ENCODE measurements at places on chromosomes 4 and X.

GRCh38 chr4:150012851-150013360 is 65.3 kb upstream of the DCLK2 start:
- no peak for DNase-seq

- no peak for DNase-seq
Observed at GRCh38 chr4:153787061-153787560, 1.8 kb downstream of the SFRP2 start.

DNA sequence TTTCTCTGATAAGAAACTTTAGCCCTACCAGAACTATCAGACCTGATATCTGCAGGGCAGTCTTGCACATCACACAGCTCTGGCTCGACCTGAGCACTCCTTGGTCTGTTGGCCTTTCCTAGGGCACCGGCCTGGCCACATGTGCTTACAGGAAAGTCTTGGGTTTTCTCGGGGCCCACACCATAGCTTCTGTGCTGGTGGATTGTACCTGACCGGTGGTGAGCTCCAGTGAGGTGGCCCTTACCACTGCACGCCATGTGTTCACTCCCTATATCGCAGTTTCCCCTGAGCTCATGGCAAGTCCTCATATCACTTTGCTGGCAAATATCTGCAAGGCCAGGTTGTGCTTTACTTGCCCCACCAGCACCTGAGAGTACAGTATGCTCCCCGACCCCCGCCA is 2637.4 kb downstream of the ARAP2 start:
- DNase-seq: no peak

- DNase-seq: no peak
Observed at GRCh38 chr4:17956245-17956644, 65.3 kb downstream of the LCORL start.

DNA sequence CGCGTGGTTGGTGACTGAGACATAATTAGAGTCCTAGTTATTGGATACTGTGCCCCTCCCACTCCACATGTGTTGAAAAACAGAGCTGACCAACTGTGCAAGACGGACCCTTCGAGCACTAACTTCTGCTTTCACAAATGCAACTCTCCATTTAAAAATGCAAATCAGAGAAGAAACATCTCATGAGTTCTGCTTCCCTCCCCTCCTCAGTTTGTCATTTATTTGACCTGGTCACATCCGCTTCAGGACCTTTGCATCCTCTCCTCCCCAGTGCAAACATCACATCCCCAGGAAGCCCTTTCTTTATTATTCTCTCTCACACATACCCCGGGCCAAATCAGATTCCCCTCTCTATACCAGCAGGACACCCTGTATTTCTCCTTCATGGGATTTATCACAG is 38.1 kb upstream of the NOCT start:
- no peak for DNase-seq

GRCh38 chr4:110808351-110808878 is 185.5 kb upstream of the PITX2 start:
- no peak for DNase-seq

DNA sequence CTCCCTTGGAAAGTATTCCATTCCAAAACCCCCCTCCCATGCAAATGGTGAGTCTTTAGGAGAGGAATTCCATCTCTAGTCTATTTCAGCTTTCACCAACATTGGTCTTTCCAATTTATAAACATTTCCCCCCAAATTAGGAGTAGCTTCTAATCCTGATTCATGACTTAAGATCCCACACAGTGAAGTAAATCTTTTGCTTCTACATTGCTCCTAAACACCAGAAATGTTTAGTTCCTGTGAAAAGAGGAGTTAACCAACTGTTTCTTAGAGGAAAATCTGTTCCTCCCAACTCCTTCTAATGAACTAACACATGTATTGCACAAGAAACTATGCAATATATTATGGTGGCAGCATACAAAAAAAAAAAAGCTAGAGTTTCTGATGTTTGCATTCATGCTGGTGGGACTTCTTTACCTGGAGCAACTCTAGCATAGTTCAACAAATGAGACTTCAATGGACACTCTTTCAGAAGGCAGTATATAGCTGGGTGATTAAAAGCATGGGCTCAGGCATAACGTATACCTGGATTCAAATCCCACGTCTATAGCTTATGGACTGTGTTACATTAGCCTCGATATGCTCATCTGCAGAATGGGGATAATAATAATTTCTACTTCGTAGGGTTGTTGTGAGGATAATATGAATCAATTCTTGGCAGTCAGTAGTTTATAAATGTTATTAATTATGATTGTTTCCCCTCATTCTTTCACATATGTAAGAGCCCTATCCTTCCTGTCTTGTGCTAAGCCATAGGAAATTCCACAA is 131.6 kb upstream of the TMEM164 start:
- no peak for DNase-seq

DNA sequence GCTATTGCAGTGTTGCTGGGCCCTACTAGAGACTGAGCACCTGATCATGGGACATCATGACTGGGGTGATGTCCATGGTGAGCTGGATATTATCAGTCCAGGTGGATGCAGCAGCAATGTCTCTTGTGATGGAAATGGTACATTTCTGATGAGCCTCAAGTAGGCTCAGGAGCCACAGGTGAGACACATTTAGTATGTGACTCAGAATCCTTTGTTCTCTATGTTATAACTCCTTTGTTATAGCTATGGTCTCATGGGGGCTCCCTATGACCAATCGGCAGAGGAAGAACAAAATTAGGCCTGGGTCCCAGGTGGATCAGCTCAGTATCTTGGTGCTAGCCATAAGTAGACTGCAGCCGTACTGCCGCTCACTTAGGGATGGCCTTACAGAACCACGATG is 107.9 kb upstream of the FAT1 start:
- no peak for DNase-seq

- DNase-seq: no peak
Observed at GRCh38 chrX:12269484-12269883, 131.2 kb downstream of the FRMPD4 start.

DNA sequence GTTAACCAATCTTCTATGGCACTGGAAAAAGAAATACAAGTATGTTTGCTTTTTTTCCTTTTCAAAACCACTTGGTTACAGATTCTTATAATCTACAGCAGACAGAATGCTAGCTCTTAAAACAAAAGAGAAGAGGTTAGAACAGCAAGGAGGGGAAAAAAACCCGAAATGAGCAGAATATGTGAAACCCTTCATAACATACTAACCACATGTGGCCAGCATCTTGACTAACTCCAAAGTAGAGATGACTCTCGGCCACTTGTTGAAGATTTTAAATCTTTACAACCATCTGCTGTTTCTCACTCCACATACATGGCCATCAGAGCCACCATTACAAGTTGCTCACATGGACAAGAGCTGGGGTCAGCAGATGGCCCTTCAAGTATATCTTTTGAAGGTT is 100.3 kb downstream of the PAPSS1 start:
- DNase-seq: no peak

DNA sequence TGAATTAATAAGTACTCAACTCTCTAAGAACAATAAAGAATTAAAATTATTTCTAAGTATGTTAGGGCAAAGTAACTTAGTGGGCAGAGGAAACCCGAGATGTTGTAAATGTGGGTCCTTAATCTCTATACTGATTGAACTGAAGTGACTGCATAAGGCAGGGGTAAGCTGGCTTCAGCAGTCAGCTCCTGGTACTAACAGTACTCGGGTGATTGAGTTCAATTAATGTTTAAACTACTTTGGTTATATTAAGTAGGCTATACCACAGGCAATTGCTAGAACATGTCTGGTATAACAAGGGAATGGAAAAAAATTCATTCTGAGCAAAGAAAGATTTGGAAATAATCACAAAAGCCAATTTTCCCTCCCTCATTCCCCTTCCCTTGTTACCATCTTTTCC is 90.7 kb downstream of the LNX1 start:
- no peak for DNase-seq

DNA sequence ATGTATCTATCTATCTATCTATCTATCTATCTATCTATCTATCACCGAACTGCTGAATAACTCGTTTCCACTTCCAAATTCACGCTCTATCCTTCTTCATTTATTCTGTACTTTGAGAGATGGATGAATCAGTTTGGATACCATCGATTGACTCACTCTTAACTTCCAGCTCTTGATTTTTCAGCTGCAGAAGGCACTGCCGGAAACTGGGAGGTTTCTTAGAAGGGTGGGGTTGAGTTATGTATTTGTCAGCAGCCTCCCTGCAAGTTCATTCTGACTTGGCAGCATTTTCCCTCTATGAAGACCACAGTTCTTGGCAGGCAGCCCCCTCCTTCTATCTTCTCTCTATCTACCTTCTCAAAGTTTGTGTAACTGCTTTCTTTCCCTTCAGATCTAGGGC is 112.0 kb upstream of the MAGEB18 start:
- DNase-seq: no peak

DNA sequence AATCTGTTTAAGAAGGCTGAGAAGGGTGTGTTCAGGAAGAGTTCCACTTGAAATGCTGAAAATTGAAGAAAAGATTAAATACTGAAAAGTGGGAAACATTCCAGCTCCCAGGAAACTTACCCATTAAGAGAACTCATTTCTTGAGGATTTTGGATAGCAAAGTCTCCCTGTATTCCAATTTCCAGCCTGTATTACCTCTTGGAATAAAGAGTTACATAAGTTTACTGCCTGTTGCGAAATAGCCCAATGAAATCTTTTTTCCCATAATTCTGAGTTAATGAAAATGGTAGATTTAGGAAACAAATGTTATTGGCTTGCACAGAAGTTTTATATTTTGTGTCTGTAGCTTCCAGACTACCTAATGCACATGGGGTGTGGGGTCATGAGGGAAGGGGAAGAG is 12.0 kb downstream of the NHSL2 start:
- no peak for DNase-seq

DNA sequence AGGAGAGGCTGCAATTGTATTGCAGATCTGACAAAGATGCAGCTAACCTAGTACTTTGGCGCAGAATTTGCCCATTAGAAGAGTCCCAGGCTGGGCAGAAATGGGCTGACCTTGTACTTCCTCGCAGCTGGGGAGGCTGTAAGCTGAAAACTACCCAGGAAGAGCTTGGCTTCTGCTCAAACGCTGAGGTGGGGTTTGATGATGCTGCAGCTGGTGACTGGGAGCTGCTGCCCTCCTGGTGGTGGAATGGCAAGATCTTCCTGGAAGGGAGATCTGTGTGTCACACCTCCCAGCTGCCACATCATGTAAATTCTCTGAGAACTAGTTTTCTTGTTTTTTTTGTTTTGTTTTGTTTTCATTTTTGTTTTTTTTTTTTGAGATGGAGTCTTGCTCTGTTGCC is 17.4 kb downstream of the CCNG2 start:
- DNase-seq: no peak

DNA sequence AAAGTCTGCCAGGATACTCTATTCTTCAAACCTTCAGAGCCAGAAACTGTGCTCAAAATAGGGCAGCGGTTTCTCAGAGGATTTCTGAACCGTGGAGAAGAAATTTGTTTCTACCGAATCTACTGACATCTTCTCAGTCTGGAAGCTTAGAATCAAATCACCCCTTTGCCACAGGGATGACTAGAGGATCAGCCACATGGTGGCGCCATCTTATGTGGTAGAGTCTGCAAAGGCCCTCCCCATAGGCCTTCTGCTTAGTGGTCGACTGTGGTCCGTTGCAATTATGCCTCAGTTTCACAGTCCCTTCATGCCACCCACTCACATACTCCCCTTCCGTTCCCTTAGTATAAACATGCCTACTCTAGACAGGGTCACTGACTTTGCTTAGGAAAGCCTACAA is 680.7 kb upstream of the SPANXN1 start:
- no peak for DNase-seq

GRCh38 chrX:151985955-151986354 is 11.5 kb upstream of the GABRE start:
- DNase-seq: no peak

GRCh38 chr4:113921089-113921794 is 58.2 kb downstream of the ARSJ start:
- DNase-seq: no peak

- no peak for DNase-seq
Observed at GRCh38 chr4:98620087-98620784, 38.2 kb downstream of the TSPAN5 start.

- DNase-seq: no peak
Observed at GRCh38 chr4:178136736-178137345, 694.6 kb upstream of the AGA start.

DNA sequence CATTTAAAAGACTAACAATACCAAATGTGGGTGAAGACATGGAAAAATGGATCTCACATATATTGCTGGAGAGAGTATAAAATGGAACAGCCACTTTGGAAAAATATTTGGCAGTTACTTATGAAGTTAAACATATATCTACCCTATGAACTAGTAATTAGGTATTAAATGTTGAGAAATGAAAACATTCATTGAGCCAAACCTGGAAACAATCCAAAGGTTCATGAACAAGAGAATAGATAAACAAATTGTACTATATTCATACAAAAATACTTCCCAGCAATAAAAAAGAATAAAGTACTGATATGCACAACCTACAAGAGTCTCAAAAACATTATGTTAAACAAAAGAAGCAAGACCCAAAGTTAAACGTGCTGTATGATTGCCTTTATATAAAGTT is 4.0 kb upstream of the EGF start:
- DNase-seq: no peak

GRCh38 chr4:174228988-174229387 is 54.5 kb downstream of the FBXO8 start:
- DNase-seq: no peak

DNA sequence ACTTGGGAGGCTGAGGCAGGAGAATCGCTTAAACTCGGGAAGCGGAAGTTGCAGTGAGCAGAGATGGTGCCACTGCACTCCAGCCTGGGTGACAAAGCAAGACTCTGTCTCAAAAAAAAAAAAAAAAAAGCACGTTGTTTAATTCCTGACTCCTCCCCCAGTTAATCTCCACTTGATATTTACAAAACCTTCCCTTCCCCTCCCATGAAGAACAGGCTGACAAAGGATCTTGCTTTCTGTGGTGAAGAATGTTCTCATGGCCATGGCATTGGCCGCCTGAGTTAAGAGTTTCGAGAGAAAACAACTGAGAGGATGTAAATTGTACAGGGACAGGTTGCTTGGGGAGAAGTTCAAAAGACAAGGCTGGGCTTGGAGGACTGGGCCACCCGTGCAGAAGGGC is 168.2 kb upstream of the BCOR start:
- no peak for DNase-seq

DNA sequence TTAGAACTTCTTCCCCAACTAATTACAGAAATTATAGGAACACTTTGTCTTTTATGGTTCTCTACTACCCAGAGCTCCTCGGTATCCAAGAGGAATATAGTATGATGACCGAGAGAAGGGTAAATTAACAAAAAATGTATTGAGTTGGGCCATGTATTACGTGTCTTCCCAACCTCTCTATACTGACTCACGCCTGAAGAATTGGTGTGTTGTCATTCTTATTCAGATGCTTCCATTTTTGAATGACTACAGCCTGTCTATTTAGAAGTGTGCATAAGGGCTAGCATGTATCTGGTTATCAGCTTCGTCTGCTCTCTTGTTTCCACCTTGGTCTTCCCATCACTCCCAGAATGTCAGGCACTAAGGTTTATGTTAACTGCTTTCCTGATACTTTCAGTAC is 24.5 kb upstream of the SCD5 start:
- no peak for DNase-seq

- DNase-seq: no peak
Observed at GRCh38 chr4:14225688-14226207, 598.2 kb upstream of the BOD1L1 start.

Measured in globus pallidus (tissue), 1 donor.